Posterior cingulate gyrus (tissue), 11 donors: ENCODE measurements at places on chromosomes 16 and 17.

- DNase-seq: no peak
Observed at GRCh38 chr16:27561216-27561615, 11.3 kb downstream of the KATNIP start.

DNA sequence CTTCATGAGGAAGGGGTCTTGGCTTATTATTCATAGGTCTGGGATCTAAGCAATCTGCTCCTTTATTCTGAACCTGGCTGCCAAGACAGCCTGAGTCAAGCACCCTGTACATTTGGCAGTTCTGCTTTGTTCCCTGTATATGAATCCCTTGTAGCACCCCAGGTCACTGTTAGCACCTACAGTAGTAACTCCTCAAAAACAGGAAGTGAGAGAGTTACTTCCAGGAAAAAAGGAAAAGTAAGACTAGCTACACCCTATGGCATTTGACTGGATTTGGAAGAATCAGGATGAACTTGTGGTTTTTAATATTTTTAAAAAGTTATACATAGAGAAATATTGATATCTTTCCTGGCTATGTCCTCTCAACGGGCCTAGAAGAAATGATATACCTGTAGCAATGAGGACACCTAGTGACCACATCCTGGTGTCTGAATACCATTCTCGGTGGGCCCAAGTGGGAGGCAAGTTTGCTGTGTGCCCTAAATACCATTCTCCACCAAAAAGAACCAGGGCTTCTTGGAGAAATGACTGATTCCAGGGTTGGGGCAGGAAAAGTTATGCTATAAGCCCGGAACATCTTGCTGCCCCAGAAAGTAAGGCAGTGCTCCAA is 9.9 kb downstream of the ANKRD40 start:
- no peak for DNase-seq

- DNase-seq: peak; percentile 45
Observed at GRCh38 chr16:48608871-48609651, 919 bp downstream of the N4BP1 start.

- DNase-seq: no peak
Observed at GRCh38 chr17:29195465-29196081, 15.4 kb upstream of the MYO18A start.

GRCh38 chr17:231191-231965 is 49.9 kb upstream of the DOC2B start:
- DNase-seq: peak; percentile 64

DNA sequence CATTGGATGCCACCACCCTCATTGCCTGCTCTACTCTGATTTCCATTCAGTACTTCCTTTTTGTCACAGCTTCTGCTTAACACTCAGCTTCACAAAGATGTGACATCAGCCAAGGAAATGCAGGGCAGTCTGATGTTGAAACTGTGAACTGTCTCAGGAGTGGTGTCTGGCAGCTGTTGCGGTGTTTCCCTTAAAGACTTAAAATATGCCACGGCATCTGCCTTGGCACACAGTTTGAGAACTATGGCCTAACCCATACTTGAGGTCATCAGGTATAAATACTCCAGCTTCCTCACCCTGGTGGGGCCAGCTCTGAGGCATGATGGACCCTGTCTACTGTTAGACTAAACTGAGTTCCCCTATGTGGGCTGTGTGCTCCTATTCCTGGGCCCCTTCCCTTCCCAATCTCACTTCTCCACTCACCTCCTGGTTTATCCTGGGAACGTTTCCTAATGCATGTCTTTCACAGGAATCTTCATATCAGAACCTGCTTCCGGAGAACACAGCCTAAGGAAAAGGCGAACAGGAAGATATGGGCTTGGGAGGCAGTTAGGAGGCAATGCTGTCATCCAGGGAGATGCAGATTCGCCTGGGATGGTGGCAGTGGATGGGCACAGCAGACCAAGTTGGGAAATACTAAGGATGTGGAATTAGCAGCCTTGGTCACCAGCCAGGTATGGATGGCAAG is 96.5 kb downstream of the WSCD1 start:
- DNase-seq: no peak

DNA sequence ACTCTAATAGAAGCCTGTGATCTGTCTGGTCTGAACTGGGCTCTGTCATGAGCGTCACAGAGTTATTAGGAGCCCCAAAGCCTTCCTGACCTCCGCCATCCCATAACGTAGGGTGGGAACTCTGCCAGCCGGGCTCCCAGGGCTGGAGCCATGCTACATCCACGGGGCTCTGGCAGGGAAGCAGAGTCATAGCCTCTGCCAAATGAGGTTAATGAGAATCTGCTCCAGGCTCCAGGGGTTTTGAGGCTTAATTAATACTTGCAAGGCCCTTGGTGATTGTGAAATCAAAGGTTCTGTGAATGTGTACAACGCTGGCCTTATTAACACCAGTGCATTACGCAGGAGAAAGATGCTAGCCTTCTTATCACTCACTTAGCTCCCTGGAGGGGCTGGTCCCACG is 42.4 kb upstream of the ZFP90 start:
- no peak for DNase-seq

DNA sequence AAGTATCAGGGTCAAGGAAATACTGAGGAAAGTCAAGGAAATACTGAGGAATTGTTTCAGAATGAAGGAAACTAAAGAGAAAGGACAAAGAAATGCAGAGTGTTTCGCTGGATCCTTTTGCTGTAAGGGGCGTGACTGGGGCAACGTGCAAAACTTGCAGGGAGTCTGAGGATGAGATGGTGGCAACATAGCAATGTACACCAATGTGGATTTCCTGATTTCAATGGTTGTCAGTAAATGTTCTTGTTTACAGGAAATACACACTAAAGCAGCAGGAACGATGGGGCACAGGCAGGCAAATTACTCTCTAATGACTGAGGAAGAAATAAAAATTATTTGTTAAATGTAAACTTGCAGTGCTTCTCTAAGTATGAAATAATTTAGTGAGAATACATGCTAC is 34.4 kb downstream of the ZZEF1 start:
- DNase-seq: no peak

GRCh38 chr16:28196387-28196987 is 15.3 kb downstream of the XPO6 start:
- DNase-seq: no peak
